ENCODE measurements at places on chromosomes 1 and 21.

GRCh38 chr1:6785728-6786505 is 663 bp downstream of the CAMTA1 start:
- peak; percentile 21 for DNase-seq

GRCh38 chr1:95171270-95172245 is 54.4 kb downstream of the TLCD4 start:
- DNase-seq = no peak

- DNase-seq = no peak
Observed at GRCh38 chr1:12458571-12458970, 159.4 kb downstream of the DHRS3 start.

DNA sequence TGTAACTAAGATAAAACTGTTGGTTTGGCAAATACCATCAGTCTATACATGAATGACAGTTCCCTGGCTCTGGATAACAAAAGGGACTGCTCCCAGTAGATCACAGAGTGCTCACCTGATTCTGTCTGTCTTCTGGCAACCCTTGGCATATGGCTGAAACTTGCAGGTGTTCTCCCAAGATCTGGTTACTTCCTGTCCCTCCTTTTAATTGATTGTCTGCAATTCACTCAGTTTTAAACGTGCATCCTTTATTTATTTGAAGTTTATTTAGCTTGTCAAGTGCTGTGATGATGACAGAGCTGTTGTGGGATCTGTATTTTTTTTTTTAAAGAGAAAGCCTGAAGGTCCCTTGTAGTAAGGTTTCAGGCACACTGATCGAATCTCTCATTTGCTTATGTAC is 3.4 kb downstream of the KCNA3 start:
- no peak for DNase-seq

DNA sequence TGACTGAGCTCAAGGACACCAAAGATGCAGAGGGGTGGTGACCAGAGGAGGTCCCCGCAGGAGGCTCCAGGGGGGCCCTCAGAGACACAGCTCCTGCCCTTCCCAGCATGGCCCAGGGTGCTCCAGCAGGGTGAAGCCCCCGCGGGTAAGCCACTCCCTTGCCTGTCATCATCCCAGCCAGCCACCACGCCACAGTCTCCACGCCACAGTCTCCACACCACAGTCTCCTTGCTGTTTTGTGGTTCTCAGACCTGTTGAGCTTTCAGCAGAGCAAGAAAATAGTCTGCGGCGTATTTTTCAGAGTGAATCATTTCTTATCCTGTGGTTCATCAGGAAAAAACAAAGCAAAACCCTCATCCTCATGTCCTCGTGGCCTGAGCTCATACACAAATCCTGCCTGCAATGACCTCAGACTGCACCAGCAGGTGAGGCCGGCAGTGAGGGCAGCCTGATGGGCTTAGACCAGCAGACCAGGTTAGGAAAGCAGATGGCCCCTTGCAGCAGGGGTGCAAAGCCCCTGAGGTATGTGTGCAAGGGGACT is 25.7 kb upstream of the ABCG1 start:
- no peak for DNase-seq

GRCh38 chr1:161069731-161070270 is at the start of gene ARHGAP30:
TSS of gene ARHGAP30 (minus strand) at chr1:161069891. CDS start at chr1:161069624, 267 bp downstream.
- peak; percentile 94 for DNase-seq

GRCh38 chr1:85815906-85816305 is 107.7 kb upstream of the ZNHIT6 start:
- no peak for DNase-seq

GRCh38 chr1:232438476-232438875 is 191.5 kb downstream of the SIPA1L2 start:
- DNase-seq = no peak

- no peak for DNase-seq
Observed at GRCh38 chr1:147215540-147215916, 9.6 kb downstream of the FMO5 start.

DNA sequence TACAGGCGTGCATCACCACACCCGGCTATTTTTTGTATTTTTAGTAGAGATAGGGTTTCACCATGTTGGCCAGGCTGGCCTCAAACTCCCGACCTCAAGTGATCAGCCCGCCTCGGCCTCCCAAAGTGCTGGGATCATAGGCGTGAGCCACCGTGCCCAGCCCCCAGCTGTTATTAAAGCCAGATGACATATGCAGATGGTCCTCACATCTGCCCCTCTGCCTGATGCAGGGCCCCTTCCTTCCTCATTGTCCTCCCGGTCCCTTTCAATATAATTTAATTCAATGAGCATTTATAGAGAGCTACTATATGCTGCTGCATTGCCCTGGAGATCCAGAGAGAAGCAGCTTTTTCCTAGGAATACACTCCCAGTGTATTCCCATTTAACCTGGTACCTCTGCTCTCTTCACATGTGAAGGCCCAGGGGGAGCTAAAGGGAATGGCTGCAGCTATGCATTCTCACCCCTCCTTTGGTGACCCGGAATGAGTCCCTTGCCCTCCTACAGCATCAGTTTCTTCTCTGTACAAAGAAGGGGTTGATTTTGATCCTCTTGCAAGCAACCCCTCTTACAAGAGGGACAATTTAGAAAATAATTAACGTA is 55.6 kb downstream of the L1TD1 start:
- DNase-seq = no peak

DNA sequence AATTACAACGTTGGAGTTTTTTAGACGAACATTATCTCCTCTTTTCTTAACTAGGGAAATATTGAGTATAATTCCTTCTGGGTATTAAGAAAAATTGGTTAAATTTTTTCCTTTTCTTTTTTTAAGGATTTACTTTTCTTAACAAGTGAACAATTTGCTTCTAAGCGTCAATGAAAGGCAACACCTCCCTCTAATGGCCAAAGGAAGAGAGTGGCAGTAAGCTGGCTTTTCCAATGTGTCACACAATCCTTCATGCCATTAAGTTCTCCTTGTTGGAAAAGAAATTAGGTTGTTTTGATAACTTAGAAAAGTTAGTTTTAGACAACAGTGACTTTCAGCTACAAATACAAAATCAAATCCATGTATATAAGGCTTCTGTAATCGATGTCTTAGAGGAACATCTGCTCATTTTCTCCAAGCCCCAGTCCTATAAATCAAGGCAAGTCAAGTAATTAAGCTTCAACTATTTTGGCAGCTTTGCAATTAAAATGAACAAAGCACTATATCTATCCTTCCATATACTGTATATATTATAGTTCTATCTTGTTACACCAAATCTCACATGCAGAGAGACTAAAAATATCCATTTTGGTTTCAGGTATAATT is 62.8 kb downstream of the EDEM3 start:
- DNase-seq = peak; percentile 29

GRCh38 chr1:6178751-6179563 is 1.2 kb downstream of the CHD5 start:
- no peak for DNase-seq

GRCh38 chr1:47317841-47318240 is 3.9 kb upstream of the STIL start:
- no peak for DNase-seq

DNA sequence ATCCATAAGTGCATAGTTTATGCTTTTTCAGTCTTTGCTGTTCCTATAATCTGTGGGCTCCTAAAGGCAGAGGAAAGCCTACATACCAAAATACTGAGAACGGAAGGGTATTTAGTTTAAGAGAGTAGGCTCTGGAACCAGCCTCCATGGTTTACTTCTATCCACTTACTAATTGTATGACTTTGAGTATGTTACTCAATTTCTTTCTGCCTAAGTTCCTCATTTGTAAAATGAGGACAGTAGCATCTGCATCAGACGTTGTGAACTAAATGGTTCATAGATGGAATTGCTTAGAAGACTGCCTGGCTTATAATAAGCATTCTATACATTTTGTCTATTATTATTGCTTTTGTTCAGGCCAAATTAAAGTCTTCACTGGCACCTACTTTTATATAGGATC is 111.0 kb downstream of the NTNG1 start:
- no peak for DNase-seq

DNA sequence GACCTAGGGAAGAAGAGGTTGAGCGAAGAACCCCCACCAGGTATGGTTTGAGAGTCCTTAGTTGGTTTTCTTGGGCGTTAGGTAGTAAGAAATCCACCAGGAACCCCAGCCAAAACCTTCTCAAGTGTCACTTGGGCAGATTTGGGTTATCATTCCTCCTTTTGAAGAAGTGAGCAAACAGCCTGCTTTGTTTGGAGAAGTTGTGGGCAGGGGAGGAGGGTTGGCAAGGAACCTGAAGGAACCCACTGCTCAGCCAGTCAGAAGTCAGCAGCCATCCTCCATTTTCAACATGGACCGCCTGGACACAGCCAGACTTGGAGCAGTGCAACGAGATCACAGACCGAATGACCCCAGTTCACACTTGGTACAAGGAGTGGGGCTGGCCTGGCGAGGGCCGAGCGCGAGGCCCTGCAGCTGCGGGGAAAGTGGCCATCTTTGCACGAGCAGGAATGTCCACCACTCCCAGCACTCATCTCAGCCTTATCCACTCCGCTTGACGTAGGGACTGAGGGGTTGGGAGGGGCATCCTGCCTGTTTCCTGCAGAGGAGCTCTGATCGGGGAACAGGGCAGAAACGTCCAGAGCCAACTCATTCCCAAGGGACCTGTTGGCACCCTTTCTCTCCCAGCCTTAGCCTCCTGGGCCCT is 7.2 kb downstream of the ADPRS start:
- DNase-seq = peak; percentile 81

GRCh38 chr1:66396212-66396890 is 137.6 kb upstream of the SGIP1 start:
- peak; percentile 75 for DNase-seq

GRCh38 chr1:183074215-183074614 is 51.0 kb downstream of the LAMC1 start:
- DNase-seq = no peak

DNA sequence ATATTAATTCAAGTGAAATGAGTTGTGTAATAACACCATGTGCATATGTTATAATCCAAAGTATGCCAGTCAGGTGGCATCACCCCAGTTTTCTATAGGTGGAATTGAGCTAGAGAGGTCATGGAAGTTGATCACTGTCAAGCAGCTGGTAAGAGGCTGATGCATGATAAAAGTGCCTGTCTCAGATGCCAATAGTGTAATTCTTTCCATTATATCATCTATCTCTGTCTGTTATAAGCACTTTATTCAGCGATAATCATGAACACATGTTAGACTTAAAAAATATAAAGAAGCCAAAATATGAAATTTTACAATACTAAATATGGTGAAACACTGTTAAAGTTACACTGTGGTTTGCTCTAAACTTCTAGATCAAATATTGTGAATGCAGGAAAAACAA is 156.6 kb downstream of the DNM3 start:
- DNase-seq = no peak

DNA sequence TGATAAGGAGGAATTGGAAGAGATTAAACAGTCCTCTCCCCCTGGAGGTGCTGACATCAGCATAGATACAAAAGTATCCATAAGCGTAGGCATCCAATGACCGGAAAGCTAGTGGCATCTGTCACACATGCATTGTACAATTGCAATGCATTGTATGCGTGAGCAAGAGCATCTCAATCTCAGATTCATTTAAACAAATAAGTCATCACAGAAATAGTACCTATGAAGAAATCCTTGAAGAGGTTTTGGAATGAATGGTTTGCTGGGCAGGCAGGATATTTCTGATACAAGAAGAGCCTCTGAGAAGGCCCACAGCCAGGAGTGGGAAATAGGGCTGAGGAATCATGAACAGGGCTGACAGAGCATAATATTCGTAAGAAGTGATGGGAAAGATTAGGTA is 88.9 kb upstream of the ABCD3 start:
- DNase-seq = no peak

- no peak for DNase-seq
Observed at GRCh38 chr1:26614655-26615411, 81.0 kb upstream of the ARID1A start.

GRCh38 chr1:213041443-213041842 is 9.6 kb upstream of the RPS6KC1 start:
- DNase-seq = no peak

DNA sequence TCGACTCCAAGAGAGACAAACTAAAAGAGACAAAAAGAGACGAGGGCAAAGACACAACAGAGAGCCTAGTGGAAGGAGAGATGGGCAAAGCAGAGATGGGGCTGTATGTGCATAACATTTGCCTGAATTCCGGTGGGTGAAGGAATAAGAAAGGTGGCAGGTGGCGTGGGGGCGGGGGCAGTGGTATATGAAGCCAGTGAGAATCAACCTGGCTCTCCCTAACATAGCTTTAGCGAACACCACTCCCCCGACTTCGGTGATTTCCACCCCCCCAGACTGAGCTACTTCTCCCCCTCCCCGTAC is 1.1 kb downstream of the INKA2 start:
- no peak for DNase-seq

DNA sequence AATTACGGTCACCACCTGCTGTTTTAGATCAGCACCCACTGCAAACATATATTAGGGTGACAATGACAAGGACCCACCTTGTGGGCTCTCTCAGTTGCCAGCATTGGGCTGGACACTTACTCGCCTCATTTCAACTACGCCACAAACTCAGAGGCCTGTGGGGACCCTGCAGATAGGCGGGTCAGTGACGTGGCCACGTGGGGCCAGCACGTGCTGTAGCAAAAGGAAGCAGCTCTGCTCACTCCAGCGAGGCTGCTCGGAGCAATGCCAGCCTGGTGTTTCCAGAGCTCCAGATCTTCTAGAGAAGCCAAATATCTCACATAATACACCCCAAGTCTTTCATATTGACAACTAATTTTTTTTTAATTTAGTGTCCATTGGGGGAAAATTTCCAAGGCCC is 76.7 kb upstream of the TMEM51 start:
- DNase-seq = no peak

DNA sequence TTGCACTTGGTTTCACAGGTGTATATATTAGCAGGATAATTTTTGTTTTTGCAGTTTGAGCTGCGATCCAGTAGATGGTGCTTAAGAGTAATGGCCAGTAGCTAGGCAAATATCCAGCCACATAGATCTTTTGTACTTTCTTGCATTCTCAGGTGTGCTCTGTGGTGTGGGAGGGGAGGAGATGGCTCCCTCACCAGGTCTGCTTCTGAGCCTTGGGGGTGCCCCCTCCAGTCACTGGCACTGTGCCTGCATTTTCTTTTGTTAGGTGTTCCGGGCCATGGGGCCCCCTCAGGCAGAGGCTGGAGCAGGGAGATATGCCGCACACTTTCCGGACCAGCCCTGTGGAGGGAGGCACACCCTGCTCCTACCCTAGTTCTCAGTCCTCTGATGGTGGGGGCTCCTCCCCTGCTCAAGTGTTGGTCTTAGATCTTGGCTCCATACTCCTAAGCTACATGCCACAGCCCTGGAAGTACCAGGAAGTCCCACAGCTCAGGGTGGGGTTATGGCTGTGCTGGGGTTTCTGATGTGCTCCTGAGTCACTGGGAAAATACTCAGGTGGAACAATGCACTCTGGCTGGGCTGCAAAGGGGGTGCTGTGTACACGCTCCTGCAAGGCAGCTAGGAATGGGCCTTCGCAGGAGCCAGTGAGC is 197.6 kb upstream of the DMRTA2 start:
- no peak for DNase-seq

GRCh38 chr1:116273042-116273783 is 99.8 kb upstream of the ATP1A1 start:
- no peak for DNase-seq

GRCh38 chr1:166999075-166999474 is 10.0 kb downstream of the MAEL start:
- DNase-seq = no peak
